ENCODE measurements at places on chromosomes 6 and 20.

GRCh38 chr6:24481449-24481848 is 7.9 kb downstream of the GPLD1 start:
- DNase-seq, result no peak

- no peak for DNase-seq
These were observed 778 bp upstream of the LOC128125822 start for GRCh38 chr6:63571361-63572043.

- no peak for DNase-seq
These were observed 247.8 kb upstream of the CHD6 start for GRCh38 chr20:41865938-41866337.

- DNase-seq, result no peak
These were observed 16.2 kb upstream of the RALY start for GRCh38 chr20:33977535-33977934.

GRCh38 chr20:51616060-51616459 is 73.5 kb upstream of the NFATC2 start:
- no peak for DNase-seq

GRCh38 chr6:24543683-24544082 is 48.9 kb downstream of the ALDH5A1 start:
- no peak for DNase-seq

DNA sequence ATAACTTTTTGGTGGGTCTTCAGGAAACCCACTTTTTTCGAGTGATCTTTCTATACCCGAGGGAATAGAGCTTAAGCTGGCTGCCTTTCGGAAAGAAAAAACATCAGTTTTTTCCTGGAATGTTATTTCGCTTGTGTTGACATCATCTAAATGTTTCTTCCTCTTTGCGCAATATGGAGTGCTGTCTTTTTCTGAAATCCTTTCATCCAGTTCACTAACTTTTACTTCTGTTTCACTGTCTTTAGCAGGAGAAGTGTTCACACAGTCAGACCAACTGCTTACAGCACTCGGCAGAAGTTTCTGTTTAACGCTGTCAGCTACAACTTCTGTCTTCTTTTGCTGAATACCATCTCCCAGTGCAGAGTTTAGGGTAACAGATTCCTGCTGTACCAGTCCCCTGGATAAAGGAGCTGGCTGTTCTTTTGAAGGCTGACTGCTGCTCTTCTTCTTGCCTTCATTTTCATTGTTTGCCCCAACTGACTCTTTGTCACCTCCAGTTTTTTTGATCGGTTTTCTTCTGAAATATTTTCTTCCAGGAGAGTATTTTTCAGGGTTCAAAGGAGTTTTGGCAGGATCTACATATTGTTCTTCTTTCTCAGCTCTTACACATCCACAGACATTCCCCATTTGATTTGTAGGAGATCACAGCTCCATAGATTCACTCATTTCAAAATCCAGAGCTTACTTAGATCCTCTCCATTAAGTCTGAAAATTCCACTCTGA is 50.0 kb upstream of the DST start:
- DNase-seq, result peak; percentile 68

GRCh38 chr6:81331526-81331925 is 421.0 kb downstream of the TENT5A start:
- DNase-seq, result peak; percentile 82

GRCh38 chr20:52168116-52168515 is 23.5 kb downstream of the ZFP64 start:
- no peak for DNase-seq

DNA sequence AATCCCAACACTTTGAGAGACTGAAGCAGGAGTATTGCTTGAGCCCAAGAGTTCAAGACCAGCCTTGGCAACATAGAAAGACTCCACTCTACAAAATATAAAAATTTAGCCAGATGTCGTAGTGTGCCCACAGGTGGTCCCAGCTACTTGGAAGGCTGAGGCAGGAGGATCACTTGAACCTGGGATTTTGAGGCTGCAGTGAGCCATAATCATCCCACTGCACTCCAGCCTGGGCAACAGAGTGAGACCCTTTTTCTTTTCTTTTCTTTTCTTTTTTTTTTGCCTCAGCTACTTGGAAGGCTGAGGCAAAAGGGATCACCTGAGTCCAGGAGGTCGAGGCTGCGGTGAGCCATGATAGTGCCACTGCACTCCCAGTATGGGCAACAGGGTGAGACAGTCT is 17.9 kb downstream of the FASTKD5 start:
- no peak for DNase-seq

- DNase-seq, result no peak
These were observed 166.0 kb downstream of the PREX1 start for GRCh38 chr20:48661575-48662455.

GRCh38 chr6:106056746-106057390 is 29.3 kb upstream of the PRDM1 start:
- DNase-seq, result no peak

GRCh38 chr20:33443006-33443511 is 504 bp downstream of the SNTA1 start:
- DNase-seq, result no peak

DNA sequence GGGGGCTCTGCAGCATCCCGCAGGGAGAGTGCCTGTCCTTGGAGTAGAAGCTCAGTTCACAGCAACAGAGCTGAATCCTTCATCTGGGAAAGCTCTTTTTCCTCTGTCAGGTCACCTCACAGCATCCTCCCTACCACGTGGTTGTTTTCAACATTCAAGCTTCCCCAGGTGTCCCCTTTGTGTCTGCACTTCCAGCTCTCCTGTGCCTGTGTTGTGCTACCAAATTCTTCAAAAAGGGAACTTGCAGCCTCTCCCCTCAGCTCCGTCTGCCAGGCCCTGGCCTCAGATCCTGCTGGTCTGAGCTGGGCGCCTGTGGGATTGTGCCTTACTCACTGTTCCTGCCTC is 108.4 kb downstream of the FOXF2 start:
- no peak for DNase-seq

GRCh38 chr6:159646733-159647132 is 46.3 kb downstream of the SOD2 start:
- DNase-seq, result no peak

- DNase-seq, result no peak
These were observed 47.6 kb downstream of the MDGA1 start for GRCh38 chr6:37650071-37650481.

GRCh38 chr6:135043846-135044245 is 10.8 kb downstream of the HBS1L start:
- DNase-seq, result no peak

- DNase-seq, result no peak
These were observed 38.8 kb downstream of the ATG5 start for GRCh38 chr6:106286746-106287145.

DNA sequence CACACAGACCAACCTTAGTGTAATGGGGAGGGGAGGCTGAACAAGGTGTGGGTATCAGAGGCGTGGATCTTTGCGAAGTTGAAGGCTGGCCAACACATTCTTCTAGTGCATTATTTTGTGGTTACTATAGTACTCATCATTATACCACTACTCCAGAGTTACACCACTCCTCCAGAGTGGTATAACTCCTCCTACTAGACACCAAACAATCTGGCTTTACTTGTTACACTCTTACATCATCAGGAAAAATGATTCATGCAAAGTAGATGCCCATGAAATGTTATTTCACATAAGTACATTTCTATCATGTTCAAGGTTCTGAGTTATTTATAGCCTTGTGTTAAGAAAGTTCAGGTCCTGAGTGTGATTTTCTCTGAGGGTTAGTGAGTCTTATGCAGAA is 443.1 kb upstream of the OPRM1 start:
- no peak for DNase-seq

DNA sequence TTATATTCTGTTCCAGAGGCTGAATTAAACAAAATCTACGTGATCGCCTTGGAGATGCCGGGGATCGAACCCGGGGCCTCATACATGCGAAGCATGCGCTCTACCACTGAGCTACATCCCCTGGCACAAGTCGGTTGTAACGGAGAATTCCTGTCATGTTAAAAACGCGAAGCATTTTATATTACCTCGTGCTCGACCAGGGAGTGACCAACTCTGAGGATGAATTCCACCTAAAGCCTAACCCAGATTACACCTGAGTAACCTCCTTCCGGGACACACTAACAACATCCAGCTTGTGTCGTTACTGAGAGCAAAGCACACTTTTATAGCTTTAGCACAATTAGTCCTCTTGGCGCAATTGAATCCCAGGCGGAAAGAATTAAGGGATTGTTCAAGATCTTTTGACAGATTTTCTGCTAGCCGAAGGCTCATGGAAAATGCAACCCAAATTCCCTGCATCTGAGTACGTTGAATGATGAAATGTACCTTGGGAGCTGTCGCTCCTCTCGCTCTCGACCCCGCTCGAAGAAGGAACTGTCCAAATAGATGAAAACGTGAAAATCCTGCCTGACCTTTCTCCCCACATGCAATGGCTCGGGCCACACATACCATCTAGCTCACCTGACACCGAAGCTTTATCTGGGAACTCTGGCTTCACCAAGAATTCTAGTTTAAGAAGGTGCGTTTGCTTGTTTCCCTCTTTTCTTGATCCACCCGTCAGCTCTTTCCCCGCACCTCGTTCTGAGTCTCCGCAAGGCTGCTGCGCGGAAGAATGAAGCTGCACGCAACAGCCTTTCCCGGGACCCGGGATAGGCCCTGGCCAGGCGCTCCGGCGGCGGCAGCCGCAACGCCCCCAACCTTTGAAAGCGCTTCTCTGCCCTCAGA is 148.3 kb downstream of the GPX5 start:
- DNase-seq, result peak; percentile 7

GRCh38 chr6:157841211-157841840 is 18.3 kb downstream of the SNX9 start:
- DNase-seq, result no peak

- no peak for DNase-seq
These were observed 165.8 kb downstream of the ZFAND3 start for GRCh38 chr6:37985355-37985754.

GRCh38 chr6:125596020-125596419 is 153.4 kb upstream of the HEY2 start:
- DNase-seq, result no peak

- DNase-seq, result peak; percentile 76
These were observed 233.6 kb upstream of the BMP2 start for GRCh38 chr20:6533761-6534479.

- no peak for DNase-seq
These were observed 198.7 kb downstream of the GPX5 start for GRCh38 chr6:28724395-28724794.

- DNase-seq, result no peak
These were observed 64.3 kb upstream of the PRSS16 start for GRCh38 chr6:27183060-27183832.

GRCh38 chr20:63163596-63164483 is 52.1 kb downstream of the YTHDF1 start:
- no peak for DNase-seq

- DNase-seq, result no peak
These were observed 103.5 kb upstream of the AKAP12 start for GRCh38 chr6:151136141-151136755.

DNA sequence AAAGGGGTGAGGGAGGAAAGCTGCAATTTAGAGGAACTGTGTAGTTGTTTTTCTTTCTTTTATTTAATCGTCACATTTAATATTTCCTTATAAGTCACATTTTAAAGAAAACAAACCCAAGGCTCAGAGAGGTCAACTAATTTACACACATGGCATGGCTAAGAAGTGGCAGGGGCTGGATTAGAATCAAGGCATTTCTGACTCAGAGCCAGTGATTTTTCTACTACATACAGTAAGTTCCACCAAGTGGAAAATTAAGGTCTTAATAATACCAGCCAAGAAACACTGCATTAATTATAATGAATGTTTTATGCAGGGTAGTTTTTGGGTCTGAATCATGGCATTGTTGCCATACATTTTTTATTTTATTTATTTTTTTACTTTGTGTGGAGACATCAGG is 607.7 kb upstream of the CITED2 start:
- DNase-seq, result no peak

GRCh38 chr20:24686156-24686555 is 216.7 kb downstream of the SYNDIG1 start:
- no peak for DNase-seq

GRCh38 chr20:55596431-55596830 is 408.9 kb downstream of the CBLN4 start:
- no peak for DNase-seq

- no peak for DNase-seq
These were observed 324.3 kb downstream of the QKI start for GRCh38 chr6:163738725-163739407.

DNA sequence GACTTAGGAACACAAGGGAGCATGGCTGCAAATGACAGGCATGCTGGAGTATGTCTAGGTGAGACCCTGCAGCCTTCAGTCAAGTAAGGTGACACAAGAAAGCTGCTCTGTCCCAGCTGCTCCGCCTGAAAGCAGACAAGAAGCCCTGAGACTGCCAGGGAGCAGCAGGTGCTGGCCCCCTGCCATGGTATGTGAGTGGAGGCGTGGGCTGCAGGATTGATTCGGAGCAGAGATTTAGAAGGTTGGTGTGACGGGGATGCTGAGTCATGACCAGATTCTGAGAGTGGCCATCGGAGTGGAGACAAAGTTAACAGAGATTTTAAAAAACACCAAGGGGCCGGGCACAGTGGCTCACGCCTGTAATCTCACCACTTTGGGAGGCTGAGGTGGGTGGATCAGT is 17.8 kb downstream of the LRP11 start:
- no peak for DNase-seq

DNA sequence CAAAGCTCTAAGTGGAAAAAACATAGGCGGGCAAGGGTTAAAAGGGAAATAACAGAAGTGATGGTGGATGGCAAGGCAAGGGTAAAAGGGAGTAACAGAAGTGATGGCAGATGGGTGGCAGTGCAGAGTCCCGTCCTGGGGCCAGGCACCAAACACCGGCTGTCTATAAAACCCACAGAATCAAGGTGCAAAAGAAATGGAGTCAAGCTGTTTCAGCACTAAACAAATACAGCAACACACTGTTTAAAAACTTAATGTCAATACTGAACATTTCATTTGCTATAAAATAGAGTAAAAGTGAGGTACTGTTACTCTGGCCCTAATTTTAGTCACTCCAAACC is 87.6 kb downstream of the MAN1A1 start:
- no peak for DNase-seq

DNA sequence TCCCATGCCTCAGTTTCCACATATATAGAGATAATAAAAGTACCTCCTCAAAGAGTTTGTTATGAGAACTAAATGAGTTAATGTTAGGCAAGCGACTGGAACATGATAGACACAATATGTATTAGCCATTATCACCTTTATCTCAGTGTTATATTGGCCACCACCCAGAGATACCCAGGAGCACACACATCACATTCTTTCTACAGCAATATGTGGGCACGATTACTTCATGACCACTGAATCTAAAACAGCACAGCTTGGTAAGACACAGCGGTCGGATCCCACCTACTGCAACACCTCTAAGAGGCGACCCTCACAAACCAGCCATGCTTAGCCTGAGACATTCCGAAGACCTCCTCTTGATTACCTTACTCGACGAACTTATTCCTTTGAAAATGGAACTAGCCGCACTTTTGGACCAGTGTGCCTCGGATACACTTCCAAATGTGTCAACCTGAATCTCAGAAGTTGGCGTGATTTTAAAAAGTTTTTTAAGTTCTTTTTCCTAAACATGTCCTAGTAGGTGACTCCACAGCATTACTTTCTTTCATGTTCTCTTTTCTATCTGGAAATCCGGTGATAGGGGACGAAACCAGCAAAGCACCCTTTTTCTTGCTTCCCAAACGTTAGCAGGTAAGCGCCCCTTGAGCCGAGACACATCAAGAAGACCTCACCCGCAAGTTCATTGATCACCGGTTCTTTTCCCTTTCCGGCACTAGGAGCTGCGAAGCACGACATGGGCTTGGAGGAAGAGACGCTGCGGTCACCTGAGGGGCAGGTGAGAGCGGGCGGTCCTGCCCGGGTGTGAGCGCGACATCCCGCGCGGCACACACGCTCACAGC is 923 bp downstream of the GMDS start:
- no peak for DNase-seq

Data from GM04503 (cell line).